ENCODE measurements at places on chromosomes 16 and 17. TPM values are rescaled to one million over a fixed set of nuclear protein-coding genes. Genes with fewer than 3 reads are reported as not detected.

The TLCD1 gene
- total RNA-seq: 3.1 TPM

The GOT2 gene
- 569 TPM for total RNA-seq

The TLCD3B gene
- not detected for total RNA-seq

DNA sequence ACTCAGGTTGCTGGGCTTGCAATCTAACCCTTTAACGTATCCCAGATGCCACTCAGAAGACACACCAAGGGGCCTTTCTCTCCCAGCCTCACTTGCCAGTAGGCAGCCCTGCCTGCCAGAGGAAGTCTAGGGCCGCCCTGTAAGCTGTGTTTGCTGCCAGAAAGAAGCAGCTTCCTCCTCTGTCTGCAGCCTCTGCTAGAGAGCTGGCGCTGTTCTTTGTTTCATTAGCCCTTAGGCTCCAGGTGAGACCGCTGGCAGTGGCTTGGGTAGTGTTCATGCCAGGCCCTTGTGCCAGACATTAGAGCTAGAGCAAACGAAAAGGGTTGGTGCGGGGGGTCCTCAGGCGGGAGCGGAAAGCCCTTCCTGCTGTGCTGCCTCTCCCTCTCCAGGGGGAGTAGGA, 8.9 kb downstream of the CTRL start:
- H3K4me3 ChIP-seq: no peak overlapping the region
- H3K4me1 ChIP-seq: peaks cover 92% of the 10 kb centered on the region
- no peak for DNase-seq
- H3K36me3 ChIP-seq: peaks cover 7% of the 10 kb centered on the region

GRCh38 chr16:84949772-84950436, 61.4 kb downstream of the ZDHHC7 start:
- H3K27me3 ChIP-seq: no peaks in the 10 kb centered on the region
- H3K4me3 ChIP-seq: no peak overlapping the region
- no peak for DNase-seq
- H3K4me1 ChIP-seq: peaks cover 22% of the 10 kb centered on the region

- no peak overlapping the region for H3K27ac ChIP-seq
- H3K27me3 ChIP-seq: peaks cover under 1% of the 10 kb centered on the region
- H3K4me3 ChIP-seq: no peak overlapping the region
- no peak for DNase-seq
- H3K36me3 ChIP-seq: no peaks in the 10 kb centered on the region
- H3K4me1 ChIP-seq: no peaks in the 10 kb centered on the region
Measured at GRCh38 chr17:83176623-83177583, 97.5 kb downstream of the METRNL start.

GRCh38 chr16:55447231-55447630, 31.8 kb upstream of the MMP2 start:
- H3K27ac ChIP-seq: no peak overlapping the region
- DNase-seq: no peak
- H3K4me1 ChIP-seq: no peaks in the 10 kb centered on the region
- H3K4me3 ChIP-seq: no peak overlapping the region

- H3K36me3 ChIP-seq: no peaks in the 10 kb centered on the region
- no peaks in the 10 kb centered on the region for H3K4me1 ChIP-seq
- no peak for DNase-seq
- no peaks in the 10 kb centered on the region for H3K27me3 ChIP-seq
- H3K27ac ChIP-seq: no peak overlapping the region
Measured at GRCh38 chr17:71019699-71020098, 850.4 kb downstream of the KCNJ2 start.

DNA sequence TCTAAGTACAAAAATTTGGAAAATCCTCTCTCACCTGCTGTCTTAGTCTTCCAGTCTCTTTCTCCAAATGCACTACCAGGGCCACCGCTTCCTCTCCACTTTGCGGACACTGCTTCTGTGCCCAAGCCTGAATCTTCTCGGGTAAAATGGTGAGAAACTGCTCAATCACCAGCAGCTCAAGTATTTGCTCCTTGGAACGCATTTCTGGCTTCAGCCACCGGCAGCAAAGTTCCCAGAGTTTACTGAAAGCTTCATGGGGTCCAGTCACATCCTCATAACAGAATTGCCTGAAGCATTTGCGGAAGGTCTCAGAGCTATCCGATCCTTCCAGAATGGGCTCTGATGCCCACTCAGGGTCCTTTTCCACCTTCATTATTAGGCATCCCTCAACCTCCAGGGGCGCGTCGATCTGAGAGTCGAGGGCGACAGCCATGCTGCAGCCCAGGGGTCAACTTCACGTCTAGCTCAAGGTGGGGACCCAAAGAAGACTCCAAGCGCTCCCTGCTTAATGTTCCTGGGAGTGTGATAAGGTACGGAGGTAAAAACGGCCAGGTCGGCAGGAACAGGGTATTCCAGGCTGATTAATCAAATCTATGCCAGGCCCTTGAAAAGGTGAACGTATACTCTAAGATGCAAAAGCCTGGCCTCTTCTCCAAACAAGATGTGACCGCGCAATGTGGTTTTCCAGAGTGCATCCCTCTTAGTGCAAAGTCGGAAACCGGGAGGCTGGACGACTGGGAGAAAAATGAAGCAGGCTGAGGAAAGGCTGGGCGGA, 763 bp downstream of the ZKSCAN2 start:
- no peak for DNase-seq
- peak overlapping the region; percentile 79 for H3K4me3 ChIP-seq
- no peaks in the 10 kb centered on the region for H3K27me3 ChIP-seq
- H3K36me3 ChIP-seq: peaks cover 31% of the 10 kb centered on the region

- no peaks in the 10 kb centered on the region for H3K36me3 ChIP-seq
- H3K27ac ChIP-seq: no peak overlapping the region
- no peaks in the 10 kb centered on the region for H3K4me1 ChIP-seq
- no peak for DNase-seq
Measured at GRCh38 chr17:11668618-11669017, 70.3 kb downstream of the DNAH9 start.

GRCh38 chr17:14204084-14204483, 32.6 kb downstream of the CDRT15 start:
- H3K4me3 ChIP-seq: no peak overlapping the region
- H3K27me3 ChIP-seq: no peaks in the 10 kb centered on the region
- no peak for DNase-seq
- H3K36me3 ChIP-seq: peaks cover 22% of the 10 kb centered on the region

GRCh38 chr16:75010427-75010826, 11.6 kb downstream of the ZNRF1 start:
- H3K27me3 ChIP-seq: no peaks in the 10 kb centered on the region
- peaks cover 74% of the 10 kb centered on the region for H3K4me1 ChIP-seq
- no peak overlapping the region for H3K4me3 ChIP-seq
- DNase-seq: no peak
- H3K36me3 ChIP-seq: no peaks in the 10 kb centered on the region

- no peak for DNase-seq
- peaks cover 30% of the 10 kb centered on the region for H3K4me1 ChIP-seq
- H3K27ac ChIP-seq: no peak overlapping the region
- H3K4me3 ChIP-seq: no peak overlapping the region
Measured at GRCh38 chr17:70205401-70205800, 36.1 kb downstream of the KCNJ2 start.

- peak overlapping the region; percentile 89 for H3K4me3 ChIP-seq
- H3K36me3 ChIP-seq: no peaks in the 10 kb centered on the region
- no peaks in the 10 kb centered on the region for H3K27me3 ChIP-seq
- H3K4me1 ChIP-seq: peaks cover 61% of the 10 kb centered on the region
- no peak for DNase-seq
Measured at GRCh38 chr16:22372882-22373661, 1.3 kb downstream of the CDR2 start.

- DNase-seq: no peak
- H3K4me3 ChIP-seq: no peak overlapping the region
- no peak overlapping the region for H3K27ac ChIP-seq
- no peaks in the 10 kb centered on the region for H3K36me3 ChIP-seq
- H3K27me3 ChIP-seq: peaks cover 21% of the 10 kb centered on the region
Measured at GRCh38 chr16:51542981-51543815, 392.1 kb upstream of the SALL1 start.

DNA sequence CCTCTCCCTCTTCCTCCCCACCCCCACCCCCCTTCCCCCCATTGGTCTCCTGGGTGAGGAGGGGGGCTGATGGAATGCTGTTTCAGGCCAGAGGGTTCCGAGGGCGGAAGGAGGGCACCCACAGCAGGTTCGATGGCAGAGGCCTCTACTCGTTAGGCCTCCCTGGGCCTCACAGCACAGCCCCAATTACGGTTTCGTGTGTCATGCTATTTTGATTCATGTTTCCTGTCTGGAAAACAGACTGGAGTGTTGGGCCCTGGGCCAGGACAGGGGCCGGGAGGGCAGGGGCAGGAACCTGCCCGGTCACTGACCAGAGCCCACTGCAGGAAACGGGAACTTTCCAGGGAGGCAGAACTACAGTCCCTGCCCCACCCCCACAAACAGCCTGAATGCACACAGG, 138.2 kb downstream of the C16orf95 start:
- H3K4me1 ChIP-seq: peaks cover 10% of the 10 kb centered on the region
- H3K36me3 ChIP-seq: no peaks in the 10 kb centered on the region
- H3K4me3 ChIP-seq: no peak overlapping the region
- peaks cover 60% of the 10 kb centered on the region for H3K27me3 ChIP-seq
- peak; percentile 33 for DNase-seq
- no peak overlapping the region for H3K27ac ChIP-seq

DNA sequence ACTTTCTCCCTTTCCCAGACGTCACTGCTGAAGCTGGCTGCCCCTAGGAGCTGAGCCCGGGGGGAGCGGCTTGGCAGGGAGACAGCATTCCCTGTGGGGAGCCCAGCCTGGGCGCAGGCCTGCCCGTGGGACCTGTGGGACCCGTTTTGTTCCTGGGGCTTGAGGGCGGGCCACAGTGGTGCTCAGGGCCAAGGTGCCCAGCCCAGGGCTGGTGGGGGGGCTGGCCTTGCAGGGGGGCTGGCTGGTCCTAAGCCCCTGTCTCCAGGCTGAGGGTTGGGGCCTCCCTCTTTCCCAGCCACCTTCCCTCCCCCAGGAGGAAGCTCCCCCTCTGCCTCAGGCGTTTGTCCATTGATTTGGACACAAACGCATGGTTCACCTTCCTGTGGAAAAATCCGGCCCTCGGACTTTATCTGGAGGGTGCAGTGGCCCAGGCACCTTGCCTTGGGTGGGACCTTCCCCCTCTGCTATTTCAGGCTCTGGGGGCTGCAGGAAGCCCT, 4.4 kb downstream of the NHERF2 start:
- H3K4me3 ChIP-seq: peak overlapping the region; percentile 91
- DNase-seq: peak; percentile 61
- H3K27me3 ChIP-seq: no peaks in the 10 kb centered on the region
- H3K27ac ChIP-seq: peak overlapping the region; percentile 98

DNA sequence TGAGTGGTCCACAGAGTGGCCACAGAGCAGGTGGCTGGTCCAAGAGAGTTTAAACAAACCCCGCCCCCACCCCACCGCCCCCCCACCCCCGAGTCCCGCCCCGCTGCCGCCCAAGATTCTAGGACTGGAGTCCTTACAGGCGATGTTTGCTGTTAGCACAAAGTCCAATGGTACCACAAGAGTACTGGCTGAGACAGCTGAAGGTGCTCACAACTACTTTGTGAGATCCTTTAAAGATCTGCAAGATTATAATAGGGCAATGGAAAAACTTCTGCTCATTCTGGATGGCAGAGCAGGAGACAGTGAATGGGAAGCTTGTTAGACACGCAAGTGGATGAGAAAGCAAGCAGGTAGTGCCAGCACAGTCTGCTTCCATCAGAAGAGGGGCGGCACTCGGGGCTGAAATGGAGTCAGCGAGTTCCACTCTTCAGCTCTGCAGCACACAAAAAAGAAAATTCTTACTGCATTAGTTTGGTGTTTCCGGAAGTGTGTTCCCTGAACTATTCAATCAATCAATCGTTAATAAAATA, 4.7 kb upstream of the TEKT3 start:
- DNase-seq: no peak
- peaks cover 11% of the 10 kb centered on the region for H3K4me1 ChIP-seq
- no peak overlapping the region for H3K4me3 ChIP-seq
- H3K36me3 ChIP-seq: no peaks in the 10 kb centered on the region

DNA sequence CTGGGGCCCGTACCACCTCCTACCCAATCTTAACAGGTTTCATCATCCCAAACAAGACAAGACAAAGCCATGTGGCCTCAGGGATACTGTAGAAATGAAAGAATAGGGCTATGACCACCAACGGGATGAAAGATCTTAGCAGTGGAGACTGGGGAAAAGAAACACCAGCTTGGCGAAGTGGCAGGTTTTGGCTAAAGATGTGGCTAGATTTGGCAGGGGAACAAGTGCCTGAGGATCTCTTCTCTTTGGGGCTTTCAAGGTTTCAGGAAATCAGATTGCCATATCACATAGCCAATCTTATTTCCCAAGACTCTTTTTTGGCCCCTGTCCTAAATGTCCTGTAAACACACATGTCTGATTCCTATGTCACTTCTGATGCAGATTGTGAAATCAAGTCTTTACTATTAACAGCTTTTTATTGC, 6.9 kb downstream of the KRT24 start:
- H3K27ac ChIP-seq: no peak overlapping the region
- no peak overlapping the region for H3K4me3 ChIP-seq
- peaks cover 59% of the 10 kb centered on the region for H3K27me3 ChIP-seq
- no peaks in the 10 kb centered on the region for H3K36me3 ChIP-seq
- no peaks in the 10 kb centered on the region for H3K4me1 ChIP-seq
- DNase-seq: no peak

Measured in left ventricle myocardium inferior (tissue), 1 donor.